ENCODE measurements at places on chromosomes 4 and X.
A peak's percentile ranks its signal among the peaks of the same experiment; 100 is the strongest.

DNA sequence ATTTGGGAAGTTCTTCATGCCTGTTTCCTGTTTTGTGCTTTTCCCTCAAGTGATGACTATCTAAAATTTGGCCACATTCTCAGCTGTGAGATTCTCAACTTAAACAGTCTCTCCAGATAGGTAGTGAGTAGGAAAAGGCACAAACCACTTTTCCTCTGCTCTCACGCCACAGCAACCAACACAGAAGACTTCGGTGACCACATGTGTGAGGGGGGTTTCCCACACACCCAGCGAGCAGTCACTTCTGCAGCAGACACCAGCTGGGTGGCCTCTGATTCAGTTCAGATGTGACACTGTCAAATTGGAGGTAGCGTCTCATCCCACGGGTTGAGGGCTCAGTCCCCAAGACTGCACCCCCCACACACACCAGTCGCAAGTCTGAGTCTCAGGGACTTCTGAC lies 25.1 kb upstream of the CLDN34 start:
- no peak for DNase-seq

DNA sequence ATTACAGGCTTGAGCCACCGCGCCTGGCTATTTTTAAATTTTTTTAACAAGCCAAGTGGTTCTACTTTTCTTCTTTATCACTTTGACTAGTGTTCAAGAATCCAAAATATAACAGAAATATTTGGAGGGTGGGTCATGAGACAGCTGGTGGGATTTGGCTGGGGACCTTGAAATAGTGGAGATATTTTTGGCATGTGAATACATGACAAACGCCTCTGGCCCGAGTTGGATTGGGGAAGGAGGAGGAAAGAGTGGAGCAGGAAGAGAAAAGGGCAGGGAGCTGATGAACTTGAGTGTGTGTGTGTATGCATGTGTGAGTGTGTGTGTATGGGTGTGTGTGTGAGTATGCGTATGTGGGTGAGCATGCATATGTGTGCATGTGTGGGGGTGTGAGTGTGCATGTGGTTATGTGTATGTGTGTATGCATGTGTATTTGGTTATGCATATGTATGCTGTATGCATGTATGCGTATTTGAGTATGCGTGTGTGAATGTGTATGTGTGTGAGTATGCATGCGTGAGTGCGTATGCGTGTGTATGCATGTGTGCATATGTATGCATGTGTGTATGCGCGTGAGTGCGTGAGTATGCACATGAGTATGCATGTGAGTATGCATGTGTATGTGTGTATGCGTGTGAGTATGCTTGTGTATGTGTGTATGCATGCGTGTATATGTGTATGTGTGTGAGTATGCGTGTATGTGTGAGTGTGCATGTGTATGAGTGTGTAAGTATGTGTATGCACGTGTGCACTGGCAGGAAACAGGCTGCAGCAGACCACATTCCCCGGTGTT lies 49.6 kb downstream of the JADE1 start:
- no peak for DNase-seq

- DNase-seq = no peak
Observed at GRCh38 chr4:40675166-40675565, 45.5 kb upstream of the RBM47 start.

- no peak for DNase-seq
Observed at GRCh38 chr4:177802162-177802561, 359.9 kb upstream of the AGA start.

DNA sequence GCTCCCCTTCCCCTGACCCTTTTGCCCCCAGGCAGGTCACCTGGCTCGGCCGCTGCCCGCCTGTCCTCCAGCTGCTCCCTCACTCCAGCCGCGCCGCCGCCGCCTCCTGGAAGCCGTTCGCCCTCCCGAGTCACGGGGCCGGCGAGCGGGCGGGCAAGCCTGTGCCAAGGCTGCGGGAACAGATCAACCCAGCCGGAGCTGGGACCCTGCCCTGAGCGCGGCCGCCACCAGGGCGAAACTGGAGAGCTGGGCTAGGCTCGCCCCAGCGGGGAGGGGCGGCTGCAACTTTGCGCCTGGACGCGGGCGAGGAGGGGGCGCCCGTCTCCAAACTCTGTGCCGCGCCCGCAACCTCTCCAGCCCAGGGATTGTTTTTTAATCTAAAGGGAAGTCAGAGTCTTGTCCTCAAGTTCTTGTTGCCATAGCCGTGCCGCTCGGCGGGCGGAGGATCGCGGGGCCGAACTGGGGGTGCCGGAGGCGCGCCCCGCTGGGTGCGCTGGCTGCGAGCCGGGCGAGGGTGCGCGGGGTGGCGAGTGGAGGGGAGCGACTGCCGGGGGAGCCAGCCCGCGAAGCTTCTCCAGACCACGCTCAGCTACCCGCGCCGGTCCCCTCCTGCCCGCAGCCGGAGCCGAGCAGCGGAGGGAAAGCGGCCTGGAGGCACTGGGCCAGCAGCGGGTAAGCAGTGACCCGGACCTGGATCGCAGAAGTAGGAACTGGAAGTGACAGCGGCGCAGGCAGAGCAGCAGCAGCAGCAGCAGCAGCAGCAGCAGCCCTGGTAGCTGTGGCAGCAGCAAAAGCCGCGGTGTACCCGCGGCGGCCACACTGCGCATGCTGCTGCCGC lies 13.4 kb downstream of the ARHGEF6 start:
- DNase-seq = peak; percentile 38

- peak; percentile 2 for DNase-seq
Observed at GRCh38 chr4:114132830-114133229, 153.4 kb upstream of the ARSJ start.

DNA sequence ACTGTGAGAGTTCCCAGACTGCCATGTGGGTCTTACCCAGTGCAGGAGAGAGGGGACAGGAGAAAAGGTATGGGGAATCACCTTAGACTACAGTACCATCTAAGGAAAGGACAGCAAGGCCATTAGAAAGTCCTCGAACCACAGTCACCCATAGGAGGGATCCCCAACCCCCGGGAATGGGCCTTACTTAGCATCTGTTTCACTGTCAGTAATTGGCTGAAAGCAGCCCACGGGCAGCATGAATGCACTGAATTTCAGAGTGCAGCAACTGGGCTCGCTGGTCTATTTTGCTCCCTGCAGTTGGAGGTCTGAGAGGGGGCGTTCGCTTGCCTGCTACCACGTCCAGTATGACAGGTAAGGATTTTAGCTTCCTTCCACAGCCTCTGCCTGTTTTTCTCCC lies 50.4 kb upstream of the KLHL8 start:
- DNase-seq = no peak

DNA sequence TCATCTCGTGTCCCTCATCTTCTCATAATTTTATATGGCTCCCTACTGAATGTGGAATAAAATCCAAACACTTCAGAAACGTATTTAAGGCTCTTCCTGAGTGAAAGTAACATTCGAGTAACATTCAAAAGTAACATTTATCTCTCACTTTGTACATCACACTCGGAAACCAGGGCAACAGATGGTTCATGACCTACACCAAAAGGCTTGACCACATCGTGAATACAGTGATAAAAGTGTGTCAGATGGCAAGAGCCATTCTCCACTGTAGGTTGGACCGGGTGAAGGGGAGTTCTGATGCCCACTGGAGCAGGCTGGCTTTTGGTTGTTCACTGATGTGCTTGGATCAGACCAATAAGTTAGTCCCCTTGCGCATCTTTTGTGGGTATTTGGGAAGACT lies 5.6 kb upstream of the LIMCH1 start:
- DNase-seq = no peak

GRCh38 chr4:140994015-140994414 lies 139.3 kb downstream of the RNF150 start:
- no peak for DNase-seq

DNA sequence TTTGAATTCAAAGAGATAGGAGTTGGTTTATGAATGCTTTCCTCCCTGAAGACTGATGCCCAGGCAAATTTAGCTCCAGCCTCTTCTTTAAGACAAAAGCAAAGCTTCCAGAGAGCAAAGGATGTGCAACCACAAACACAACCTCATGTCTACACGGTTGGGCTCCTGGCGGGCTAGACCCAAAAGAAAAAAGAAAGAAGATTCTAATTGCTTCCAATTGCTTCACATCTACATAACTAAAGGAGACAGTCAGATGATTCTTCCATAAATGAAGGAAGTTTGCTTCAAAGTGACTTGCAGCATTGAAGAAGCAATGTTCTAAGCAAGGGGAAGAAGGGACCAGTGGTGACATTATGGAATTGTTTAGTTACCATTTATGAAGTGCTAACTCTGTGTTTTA lies 1603.0 kb upstream of the TENM3 start:
- DNase-seq = no peak

GRCh38 chr4:115272594-115272993 lies 159.2 kb upstream of the NDST4 start:
- DNase-seq = no peak

- DNase-seq = peak; percentile 30
Observed at GRCh38 chrX:76253432-76253831, 80.6 kb downstream of the PBDC1 start.

- DNase-seq = no peak
Observed at GRCh38 chr4:144648042-144648441, 2.1 kb downstream of the HHIP start.

- no peak for DNase-seq
Observed at GRCh38 chr4:38872620-38873019, 5.0 kb downstream of the FAM114A1 start.

GRCh38 chrX:40966213-40966820 lies 118.9 kb upstream of the USP9X start:
- no peak for DNase-seq

DNA sequence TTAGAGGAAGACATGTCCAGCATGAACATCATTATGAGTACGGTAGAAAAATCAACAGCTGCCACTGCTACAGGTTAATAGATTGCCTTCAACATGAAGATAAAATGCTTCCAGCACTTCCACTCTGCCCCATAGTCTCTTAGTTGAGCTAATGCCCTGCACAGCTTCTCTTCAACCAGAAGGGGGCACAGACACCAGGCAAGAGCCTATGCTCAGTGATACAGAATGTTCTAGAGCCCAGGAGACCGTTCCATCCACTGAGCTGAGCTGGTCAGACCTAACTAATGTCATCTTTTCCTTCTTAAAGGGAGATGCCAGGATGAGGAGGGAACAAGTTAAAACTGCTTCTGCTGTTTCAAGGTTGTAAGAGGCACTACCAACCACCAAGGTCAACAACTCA lies 42.2 kb downstream of the SMIM10L2A start:
- DNase-seq = no peak

GRCh38 chr4:85370400-85371032 lies 104.4 kb upstream of the ARHGAP24 start:
- peak; percentile 33 for DNase-seq

- DNase-seq = no peak
Observed at GRCh38 chr4:163901319-163901718, 406.8 kb downstream of the TMA16 start.

DNA sequence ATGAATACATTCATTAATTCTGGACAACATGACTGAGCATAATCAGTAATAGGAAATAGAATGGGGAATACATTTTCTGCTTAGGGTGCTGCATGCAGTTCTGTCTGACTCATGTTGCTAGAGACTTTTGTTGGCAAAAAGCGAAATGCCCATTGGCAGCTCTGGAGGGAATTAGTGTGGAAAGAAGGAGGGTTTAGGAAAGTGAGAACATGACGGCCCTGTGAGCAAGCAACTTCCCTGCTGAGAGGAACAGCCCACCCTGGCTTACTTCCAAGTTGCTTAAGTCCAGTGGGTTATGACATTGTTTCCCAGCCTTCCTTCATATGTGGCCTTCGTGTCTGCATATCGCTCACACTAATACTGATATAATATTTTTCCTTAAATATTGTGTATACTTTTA lies 13.8 kb downstream of the MAD2L1 start:
- DNase-seq = peak; percentile 28

- no peak for DNase-seq
Observed at GRCh38 chr4:18937746-18938145, 916.2 kb upstream of the LCORL start.

- peak; percentile 76 for DNase-seq
Observed at GRCh38 chr4:45663003-45663402, 460.9 kb downstream of the GABRG1 start.

DNA sequence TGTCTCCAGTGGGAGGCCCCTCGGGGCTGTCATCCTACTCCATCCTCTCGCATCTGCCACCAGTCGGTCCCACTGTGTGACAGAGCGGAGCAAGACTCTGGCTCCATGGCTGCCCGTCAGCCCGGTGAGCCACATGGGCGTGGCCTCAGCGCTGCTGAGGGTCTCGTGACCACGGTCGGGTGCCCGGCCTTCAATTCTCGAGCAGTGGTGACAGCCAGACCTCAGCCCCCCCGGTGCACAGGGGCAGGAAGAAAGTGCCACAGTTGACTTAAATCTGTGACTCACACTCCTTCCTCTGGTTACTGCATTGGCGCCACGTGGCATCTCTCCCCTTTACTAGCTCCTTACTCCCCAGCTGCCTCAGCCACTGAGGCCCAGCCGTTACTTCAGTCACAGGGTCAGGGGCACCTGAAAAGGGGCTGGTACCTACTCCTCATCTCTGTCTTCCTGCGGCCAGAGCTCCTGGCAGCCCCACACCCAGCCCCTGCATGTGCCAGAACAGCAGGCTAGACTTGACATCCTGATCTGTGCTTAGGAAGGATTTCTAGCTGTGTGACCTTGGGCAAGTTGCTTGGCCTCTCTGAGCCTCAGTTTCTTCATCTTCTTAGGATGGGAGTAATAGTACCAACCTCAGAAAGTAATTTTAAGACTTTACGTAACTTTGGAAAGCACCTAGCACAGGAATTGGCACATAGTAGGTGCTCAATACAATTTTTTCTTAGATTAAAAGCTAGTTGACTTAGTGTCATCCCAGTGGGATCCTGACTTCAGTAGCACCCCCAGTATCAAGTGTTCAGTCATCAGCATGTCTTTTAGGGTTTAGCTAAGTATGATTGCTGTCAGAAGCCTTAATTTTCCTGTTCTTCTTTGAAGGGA lies 66.1 kb downstream of the TNIP2 start:
- peak; percentile 32 for DNase-seq

- DNase-seq = no peak
Observed at GRCh38 chr4:24932515-24933225, 19.8 kb upstream of the CCDC149 start.

GRCh38 chr4:135548711-135549110 lies 1347.1 kb upstream of the PABPC4L start:
- DNase-seq = no peak

DNA sequence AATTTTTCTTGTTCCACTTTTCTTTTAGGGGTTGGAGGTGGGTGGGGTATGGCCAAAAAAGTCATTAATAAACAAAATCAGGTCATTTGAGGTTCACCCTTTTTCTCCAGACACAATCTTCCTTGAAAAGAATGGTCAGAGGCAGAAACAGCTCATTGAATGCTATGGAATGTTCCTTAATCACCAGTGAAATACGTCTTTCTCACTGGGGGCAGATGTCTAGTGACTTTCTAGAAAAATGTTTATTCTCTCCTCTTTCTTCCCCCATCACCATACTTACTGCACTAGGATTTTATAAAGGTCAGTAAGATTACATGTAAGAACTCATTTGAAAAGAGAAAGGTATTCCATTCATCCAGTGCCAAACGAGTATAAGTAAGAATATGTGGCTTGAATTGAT lies 44.5 kb downstream of the MGST2 start:
- no peak for DNase-seq
